ENCODE measurements at places on chromosomes 4 and X.

DNA sequence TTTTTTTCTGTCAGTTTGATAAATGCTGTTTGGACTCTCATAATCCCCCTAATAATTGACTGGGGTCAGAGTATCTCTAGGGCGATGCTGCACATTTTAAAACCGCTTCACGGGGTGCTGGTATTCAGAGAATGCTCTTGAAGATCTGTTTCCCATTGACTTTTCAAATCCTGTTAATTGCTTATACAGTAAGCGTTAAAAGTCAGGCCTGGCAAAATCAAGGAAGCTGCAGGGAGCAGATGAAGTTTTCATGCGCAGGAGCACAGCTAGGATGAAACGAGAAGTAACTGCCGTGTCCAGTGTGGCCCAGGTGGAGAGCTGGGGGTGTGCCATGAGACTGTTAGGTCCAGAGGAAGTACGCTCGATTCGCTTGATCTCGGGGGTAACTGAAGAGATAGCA, 312.9 kb downstream of the TRIML1 start:
- no peak for DNase-seq

DNA sequence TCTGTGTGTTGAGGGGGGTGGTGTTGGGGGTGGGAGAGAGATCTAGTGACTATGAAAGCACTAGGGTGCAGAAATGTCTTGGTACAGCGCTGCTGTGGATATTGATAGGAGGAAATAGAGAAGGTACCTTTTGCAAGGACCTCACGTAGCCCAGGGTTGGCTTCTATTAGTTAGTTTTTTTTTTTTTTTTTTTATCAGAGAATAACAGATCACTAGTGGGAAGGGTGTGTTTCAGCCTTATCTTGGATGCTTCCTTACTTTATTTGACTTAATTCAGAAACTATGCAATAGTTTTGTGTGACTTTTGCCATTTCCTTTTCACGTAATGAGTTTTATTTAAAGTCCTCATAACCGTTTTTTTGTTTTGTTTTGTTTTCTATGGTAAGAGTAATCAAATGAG, 16.4 kb upstream of the PGRMC2 start:
- no peak for DNase-seq

DNA sequence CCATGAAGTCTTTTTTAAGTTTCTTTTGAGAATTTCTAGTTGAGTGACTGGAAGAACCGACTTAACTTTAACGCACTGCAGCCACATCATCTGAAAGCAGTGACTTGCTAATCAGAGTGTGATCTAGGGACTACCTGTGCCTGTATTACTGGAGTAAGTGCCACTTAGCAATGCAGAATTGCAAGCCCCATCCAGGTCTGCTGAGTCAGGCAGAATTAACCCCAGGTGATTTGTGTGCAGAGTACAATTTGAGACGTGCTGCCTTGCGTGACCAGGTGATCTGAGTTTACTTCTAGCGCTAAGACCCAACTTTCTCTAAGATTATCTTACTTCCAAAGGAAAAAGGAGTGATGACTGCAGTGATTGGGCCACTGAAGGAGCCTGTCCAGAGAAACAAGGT, 85.3 kb downstream of the CLCN4 start:
- DNase-seq, result no peak

- DNase-seq, result peak; percentile 88
Measured at GRCh38 chrX:150362599-150363481, at the start of gene MAMLD1. TSS of gene MAMLD1 (plus strand) at chrX:150363317. CDS start at chrX:150445517, 82,200 bp downstream.

DNA sequence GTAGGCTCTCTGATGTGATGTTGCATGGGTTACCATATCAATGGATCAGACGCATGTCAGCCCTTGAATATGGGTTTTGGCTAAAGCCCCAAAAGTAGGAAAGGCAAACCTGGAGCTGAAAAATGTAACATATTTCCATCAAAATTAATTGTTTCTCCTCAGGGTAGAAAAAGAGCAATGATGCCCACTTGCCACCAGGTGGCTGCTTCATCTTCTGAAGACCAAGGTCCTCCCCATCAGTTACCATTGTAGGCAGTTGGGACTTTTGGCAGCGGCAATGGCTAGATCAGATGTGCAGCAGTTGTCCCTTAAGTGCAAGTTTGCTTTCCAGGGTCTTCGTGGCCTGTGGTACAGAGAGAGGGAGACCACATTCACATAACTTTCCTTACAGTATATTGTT, 118.2 kb downstream of the NAF1 start:
- peak; percentile 23 for DNase-seq

DNA sequence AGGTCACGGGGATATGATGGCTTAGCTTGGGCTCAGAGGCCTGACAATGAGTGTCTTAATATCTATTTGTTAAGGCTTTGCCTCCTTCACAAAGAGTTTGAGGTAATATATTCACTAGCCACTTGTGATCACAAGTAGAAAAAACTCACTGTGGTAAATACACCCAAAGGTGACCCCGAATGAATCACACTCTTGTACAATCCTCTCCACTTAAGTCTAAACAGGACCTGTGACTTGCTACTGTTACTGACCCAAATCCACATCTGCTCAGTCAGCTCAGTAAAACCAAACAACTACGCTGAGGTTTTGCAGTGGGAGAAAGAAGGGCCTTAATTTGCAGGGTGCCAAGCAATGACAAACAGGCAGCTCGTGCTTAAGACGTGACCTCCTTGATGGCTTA, 223.8 kb upstream of the MAGEC2 start:
- DNase-seq, result no peak

- DNase-seq, result peak; percentile 80
Measured at GRCh38 chrX:48021026-48021900, 14.5 kb downstream of the SPACA5 start.

GRCh38 chr4:93467484-93468155, 360.9 kb upstream of the ATOH1 start:
- DNase-seq, result no peak

DNA sequence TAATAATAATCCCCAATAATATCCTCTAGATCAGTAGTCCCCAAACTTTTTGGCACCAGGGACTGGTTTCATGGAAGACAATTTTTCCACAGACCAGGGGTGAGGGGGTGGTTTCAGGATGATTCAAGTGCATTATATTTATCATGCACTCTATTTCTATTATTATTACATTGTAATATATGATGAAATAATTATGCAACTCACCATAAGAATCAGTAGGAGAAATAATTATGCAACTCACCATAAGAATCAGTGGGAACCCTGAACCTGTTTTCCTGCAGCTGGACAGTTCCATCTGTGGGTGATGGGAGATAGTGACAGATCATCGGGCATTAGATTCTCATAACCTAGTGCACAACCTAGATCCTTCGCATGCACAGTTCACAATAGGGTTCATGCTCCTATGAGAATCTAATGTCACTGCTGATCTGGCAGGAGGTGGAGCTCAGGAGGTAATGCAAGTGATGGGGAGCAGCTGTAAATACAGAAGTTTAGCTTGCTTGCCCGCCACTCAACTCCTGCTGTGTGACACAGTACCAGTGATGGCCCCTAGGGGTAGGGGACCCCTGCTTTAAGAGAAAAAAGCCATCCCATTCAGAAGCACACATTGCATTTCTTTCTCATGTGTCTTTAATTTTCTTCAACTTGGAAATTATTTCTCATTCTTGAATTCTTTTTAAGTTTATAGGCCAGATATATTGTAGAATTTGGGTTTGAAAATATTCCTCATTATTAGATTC, 16.0 kb upstream of the SH3RF1 start:
- no peak for DNase-seq

- peak; percentile 96 for DNase-seq
Measured at GRCh38 chr4:5238173-5238572, 186.9 kb downstream of the STK32B start.

DNA sequence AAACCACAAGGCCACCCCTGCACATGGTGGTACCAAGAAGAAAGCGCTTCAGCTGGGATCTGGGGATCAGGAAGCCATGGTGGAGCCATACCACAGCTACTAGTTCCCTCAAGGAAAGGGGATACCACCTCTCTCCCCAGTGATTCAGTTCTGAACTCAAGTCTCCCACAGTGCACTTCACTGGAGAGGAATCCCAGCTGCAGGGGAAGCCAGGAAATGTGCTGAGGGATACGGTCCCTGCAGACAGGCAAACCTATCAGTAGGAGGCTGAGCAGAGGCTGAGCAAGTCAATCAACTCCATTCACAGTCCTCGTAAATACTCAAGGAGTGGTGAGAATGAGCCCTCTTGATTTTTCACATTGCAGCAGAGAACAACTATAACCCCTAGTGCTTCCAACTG, 11.0 kb downstream of the TMEM192 start:
- peak; percentile 5 for DNase-seq

DNA sequence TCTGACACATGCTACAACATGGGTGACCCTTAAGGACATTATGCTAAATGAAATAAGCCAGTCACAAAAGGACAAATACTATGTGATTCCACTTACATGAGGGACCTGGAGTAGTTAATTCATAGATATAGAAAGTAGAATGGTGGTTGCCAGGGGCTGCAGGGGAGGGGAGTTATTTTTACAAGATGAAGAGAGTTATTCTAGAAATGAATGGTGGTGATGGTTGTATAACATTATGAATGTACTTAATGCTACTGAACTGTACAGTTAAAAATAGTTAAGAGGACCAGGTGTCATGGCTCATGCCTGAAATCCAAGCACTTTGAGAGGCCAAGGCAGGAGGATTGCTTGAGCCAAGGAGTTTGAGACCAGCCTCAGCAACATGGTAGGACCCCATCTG, 59.5 kb upstream of the MSANTD1 start:
- DNase-seq, result no peak

DNA sequence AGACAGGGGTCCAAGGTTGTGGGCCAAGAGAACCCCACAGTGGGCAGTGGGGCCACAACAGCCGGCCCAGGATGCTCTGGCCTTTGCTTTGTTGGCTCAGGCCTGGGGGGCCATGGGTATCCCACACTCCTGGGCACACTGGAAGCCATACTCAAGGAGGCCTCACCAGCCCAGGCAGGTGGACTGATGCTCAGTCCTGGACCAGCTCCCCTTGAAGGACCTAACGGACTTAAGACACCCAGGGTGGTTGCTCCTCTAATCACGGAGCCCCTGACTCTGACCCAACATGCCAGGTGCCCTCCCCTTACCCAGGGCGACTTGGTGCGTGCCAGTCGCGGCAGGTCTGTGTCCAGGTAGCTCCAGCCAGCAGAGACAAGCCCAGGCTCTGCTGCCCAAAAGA, 50.8 kb downstream of the ZFYVE28 start:
- no peak for DNase-seq

DNA sequence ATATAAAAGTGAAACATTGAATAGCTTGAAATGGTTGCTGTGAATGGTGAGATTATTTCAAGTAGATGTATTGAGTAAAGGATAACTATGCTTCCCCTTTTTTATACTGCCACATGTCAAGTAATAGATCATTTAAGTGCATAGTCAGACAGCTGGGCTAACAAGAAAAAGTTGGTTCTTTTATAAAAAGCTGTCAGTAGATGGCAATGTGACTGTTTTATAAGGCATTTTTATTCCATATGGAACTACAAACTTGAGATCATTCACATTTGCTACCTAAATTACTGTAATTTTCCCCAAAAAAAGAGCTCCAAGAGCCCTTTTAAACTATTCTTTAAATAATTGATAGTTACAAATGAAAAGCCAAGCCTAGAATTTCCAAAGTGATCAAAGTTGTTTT, 831.0 kb downstream of the C4orf33 start:
- DNase-seq, result no peak

GRCh38 chrX:68980906-68981616, 152.2 kb downstream of the EFNB1 start:
- no peak for DNase-seq

DNA sequence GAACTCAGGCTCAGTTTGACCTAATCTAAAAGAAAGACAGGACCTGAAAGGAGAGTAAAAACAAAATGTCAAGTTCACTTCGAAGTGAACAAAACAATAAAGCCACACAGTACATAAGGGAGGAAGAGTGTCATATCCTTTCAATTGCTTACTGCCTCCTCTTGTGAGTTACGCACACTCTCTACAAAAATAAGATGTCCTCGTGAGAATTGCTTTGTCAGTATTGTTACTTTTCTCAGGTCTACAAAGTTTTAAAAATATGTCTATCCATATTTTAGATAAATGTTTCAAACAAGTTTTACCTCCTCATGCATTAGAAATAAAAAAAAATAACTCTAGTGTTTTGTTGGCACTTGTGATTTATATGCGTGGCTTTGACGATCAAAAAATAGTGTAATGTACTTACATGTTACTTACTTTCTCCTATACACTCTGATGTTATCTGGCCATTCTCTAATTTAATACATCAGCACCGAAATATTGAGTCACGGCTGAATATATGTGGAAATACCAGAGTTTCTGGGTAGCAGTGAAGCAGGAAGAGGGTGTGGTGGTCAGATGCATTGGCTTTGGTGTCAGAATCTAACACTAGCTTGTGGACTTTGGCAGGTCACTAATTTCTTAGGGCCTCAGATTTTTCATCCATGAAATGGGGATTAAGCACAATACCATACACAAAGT, 8.1 kb upstream of the MRPL1 start:
- no peak for DNase-seq

- DNase-seq, result no peak
Measured at GRCh38 chr4:85952972-85953650, 406.7 kb downstream of the MAPK10 start.

GRCh38 chr4:52107336-52107735, 56.2 kb downstream of the SPATA18 start:
- peak; percentile 37 for DNase-seq

GRCh38 chrX:68878977-68879645, 50.3 kb downstream of the EFNB1 start:
- no peak for DNase-seq

GRCh38 chr4:92101737-92102172, 202.0 kb upstream of the GRID2 start:
- DNase-seq, result peak; percentile 1

GRCh38 chr4:13654162-13654797, 26.8 kb upstream of the BOD1L1 start:
- DNase-seq, result peak; percentile 67

DNA sequence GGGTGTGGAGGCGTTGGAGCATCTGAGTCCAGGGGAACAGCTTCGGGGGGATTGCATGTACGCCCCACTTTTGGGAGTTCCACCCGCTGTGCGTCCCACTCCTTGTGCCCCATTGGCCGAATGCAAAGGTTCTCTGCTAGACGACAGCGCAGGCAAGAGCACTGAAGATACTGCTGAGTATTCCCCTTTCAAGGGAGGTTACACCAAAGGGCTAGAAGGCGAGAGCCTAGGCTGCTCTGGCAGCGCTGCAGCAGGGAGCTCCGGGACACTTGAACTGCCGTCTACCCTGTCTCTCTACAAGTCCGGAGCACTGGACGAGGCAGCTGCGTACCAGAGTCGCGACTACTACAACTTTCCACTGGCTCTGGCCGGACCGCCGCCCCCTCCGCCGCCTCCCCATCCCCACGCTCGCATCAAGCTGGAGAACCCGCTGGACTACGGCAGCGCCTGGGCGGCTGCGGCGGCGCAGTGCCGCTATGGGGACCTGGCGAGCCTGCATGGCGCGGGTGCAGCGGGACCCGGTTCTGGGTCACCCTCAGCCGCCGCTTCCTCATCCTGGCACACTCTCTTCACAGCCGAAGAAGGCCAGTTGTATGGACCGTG, 2.2 kb downstream of the AR start:
- DNase-seq, result peak; percentile 33

GRCh38 chr4:103079621-103080020, 3.1 kb upstream of the SLC9B2 start:
- no peak for DNase-seq

- DNase-seq, result peak; percentile 72
Measured at GRCh38 chr4:57098941-57099340, 11.2 kb downstream of the IGFBP7 start.

GRCh38 chr4:88158038-88158488, 376 bp downstream of the ABCG2 start:
- DNase-seq, result no peak

All from fibroblast of skin of back (primary cell).